ENCODE measurements at places on chromosomes 12 and 14.

DNA sequence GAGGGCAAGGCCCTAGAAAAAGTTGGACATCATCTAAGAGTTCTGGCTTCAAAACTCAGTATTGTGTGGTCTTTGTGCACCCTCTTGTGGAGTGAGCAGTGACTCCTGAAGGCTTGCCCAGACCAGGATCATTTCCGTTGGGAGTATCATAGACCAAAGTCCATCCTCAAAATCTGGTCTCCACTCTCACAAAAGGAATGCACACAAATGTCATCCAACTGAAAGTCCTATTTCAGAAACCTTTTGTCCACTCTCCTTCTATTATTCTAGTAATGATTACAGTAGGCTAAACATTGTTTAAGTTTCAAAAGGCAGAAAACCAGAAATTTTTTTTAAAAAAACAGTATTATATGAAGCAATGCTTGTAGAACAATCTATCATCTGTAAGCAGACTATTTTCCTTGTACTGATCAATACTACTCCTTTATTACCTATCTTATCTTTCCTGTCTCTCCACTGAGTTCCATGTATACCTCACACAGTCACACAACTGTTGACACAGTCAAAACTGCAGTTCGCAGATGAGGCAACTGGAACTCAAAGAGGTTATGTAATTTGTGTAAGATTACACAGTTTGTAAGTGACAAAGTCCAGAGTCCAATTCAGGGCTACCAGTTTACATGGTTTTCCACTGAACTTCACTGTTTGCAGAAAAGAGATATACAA lies 41.4 kb downstream of the COX16 start:
- peak; percentile 54 for DNase-seq

DNA sequence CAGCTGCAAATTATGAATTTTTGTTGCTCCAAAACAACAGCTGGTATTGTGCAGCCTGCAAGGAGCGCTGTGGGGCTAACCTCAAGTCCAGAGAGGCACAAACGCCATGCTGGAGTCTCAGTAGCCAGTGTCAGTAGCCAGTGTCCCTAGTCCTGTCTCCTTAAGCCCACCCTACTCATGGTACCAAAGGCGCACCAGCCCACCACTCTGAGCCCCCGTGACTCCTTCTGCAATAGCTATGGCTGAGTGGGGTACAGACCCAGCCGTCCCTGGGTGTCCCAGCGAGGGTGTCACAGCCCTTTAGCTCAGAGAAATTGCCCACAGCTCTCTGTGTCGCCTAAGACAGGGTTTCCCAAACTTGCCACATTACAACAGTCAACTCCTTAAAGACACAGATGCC lies 65.2 kb downstream of the ARL6IP4 start:
- no peak for DNase-seq

- DNase-seq = no peak
Measured at GRCh38 chr12:80299219-80299618, 144.8 kb upstream of the PTPRQ start.

- no peak for DNase-seq
Measured at GRCh38 chr14:50601394-50601793, 41.4 kb downstream of the ATL1 start.

GRCh38 chr14:68585690-68586089 lies 207.2 kb downstream of the ZFP36L1 start:
- no peak for DNase-seq

DNA sequence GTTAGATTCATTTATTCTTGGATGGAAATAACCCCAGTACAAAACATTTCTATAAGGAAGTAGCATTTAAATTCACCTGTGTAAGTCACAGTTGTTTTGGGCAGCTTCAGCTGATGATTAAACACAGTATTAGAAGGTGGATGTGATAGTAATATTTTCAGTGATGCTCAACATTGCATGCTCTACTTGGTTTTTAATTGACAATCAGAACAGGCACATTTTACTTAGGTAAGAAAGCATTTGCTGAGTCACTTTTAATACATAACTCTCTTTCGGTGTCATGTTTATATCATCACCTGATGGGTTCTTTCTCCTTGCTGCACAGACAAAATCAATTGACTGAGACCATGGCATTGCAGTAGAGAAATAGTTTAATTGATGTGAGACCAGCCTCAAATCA lies 80.7 kb downstream of the CMAS start:
- DNase-seq = no peak

DNA sequence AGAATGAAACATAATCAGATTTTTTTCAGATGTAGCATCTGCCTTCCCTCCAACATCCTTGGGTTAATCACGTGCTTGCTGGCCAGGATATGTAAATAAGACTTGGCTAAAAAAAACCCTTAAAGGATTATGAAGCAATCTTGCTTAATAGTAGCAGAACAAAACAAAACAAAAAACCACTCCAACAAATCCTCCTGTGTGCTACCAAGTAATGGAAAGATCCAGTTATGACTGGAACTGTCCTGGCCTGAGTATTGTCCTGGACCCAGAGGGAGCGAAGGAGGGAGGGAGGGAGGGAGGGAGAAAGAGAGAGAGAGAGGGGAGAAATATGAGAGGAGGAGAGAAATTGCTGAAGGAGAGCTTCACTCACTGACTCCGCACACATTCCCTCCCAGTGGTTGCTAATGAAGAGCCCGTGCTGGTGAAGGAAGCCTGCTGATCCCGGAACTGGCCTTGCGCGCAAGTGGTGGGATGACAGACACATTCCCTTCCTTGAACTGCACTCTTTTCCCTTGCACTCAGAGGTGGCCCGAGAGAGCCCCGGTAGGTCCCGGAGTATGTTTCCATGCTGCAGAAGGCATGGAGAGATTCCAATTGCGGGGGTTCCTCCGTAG lies 57.2 kb downstream of the HMGA2 start:
- no peak for DNase-seq

- no peak for DNase-seq
Measured at GRCh38 chr14:55124774-55125386, 4.2 kb upstream of the LGALS3 start.

- DNase-seq = no peak
Measured at GRCh38 chr14:31387091-31387490, 33.3 kb downstream of the HEATR5A start.

GRCh38 chr12:132284827-132285741 lies 44.3 kb downstream of the GALNT9 start:
- no peak for DNase-seq

GRCh38 chr12:117832459-117833457 lies 136.0 kb downstream of the KSR2 start:
- no peak for DNase-seq

DNA sequence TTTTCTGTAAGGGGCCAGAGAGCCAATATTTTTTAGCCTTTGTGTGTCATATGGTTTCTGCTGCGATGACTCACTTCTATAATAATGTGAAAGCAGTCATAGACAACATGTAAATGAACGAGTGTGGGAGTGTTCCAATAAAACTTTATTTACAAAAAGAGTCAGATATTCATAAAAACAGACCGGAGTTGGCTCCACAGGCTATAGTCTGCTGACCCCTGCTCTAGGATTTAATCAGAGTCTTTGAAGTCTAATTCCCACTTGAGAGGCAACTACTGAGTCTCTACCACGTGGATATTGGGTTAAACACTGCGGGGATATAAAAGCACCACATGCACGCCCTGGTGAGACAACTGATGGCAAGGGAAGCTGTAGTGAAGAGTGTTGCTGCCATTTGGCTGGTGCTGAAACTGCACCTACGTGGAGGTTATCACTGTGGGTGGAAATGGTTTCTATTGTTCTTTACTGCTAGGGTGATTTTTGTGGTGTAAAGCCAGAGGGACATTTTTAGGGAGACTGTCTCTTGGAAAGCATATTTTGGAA lies 3.6 kb upstream of the NINJ2 start:
- no peak for DNase-seq

- no peak for DNase-seq
Measured at GRCh38 chr14:40623643-40624042, 983.0 kb upstream of the LRFN5 start.

DNA sequence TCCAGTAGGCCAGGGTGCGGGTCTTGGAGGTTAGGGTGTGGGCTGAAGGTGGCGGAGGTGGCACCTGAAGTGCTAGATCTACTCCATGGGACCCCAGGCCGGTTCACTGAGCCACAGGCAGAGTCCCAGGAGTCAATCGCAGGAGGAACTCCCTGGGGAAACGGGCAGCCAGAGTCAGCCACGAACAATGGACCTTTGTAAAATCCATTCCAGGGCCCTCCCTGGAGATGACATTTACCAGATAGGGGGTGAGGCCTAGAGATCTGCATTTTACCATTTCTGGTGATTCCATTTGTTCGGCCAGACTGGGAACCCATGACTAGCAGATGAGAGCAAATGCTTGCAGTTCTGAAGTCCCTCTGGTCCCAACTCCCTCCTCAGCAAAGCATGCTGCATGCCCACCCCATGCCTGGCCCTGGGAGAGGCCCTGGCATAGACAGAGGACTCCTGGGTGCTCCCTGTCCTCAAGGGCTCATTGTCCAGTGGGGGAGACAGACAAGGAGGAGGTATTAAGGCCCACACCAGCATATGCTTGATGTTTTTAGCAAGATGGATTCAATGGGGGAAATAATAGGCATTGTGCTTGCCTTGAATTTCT lies 115.5 kb downstream of the EML1 start:
- peak; percentile 63 for DNase-seq

- DNase-seq = no peak
Measured at GRCh38 chr14:82029038-82029437, 495.4 kb upstream of the SEL1L start.

DNA sequence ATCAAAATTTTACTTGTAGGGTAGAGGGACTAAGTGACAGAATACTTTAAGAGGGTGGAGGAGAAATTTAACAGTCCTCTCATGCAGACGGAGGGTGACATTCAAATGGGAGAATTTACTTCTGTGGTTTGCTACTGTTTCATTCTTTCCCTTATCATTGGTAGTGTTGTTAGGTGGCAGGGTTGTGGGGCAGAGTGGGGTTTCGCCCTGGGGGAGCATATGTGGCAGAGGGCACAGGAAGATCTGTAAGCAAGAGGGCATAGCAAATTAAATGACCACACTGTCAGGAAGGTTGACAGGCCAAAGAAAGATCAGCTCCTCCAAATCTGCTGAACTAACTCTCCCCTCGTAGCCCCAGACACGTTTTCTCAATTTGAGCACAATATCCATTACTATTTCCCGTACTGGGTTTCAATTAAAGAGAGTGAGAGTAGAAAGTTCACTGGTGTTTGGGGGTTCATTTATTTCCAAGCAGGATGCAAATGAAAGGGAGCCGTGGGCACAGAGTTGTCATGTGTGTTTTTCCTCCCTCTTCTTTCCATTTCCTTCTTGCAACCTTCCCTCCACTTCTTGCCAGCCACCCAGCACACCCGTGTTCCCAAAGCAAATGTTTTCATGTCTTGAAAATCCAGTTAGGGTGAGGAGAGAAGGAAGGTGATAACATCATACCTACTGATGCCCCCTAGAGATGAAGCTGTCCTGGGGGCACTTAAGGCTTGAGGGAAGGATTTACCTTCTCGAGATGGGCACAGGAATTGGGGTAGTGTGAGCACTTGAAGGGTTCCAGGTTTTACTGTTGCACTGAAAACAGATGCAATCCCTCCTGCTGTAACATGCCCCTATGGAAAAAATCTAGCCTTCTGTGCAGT lies 6.5 kb upstream of the TBX3 start:
- DNase-seq = no peak

- DNase-seq = no peak
Measured at GRCh38 chr12:119870457-119870856, 6.7 kb downstream of the CIT start.

DNA sequence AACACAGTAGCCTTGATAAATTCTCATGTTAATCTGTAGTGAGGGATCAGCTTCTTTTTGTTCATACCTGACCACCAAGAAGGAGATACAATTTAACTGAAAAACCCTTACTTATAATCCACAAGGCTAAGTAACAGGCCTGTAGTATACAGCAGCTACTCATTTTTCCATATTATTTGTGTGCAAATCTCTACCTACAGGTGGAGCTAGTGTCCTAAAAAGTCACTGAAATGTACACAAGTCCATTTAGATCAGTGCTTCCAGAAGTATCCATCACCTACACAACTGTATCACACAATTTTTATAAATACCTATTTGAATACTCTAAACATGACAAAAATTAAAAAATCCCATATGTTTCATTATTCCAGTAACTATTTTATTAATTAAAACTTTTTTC lies 173.2 kb downstream of the SLC35F4 start:
- DNase-seq = peak; percentile 33

DNA sequence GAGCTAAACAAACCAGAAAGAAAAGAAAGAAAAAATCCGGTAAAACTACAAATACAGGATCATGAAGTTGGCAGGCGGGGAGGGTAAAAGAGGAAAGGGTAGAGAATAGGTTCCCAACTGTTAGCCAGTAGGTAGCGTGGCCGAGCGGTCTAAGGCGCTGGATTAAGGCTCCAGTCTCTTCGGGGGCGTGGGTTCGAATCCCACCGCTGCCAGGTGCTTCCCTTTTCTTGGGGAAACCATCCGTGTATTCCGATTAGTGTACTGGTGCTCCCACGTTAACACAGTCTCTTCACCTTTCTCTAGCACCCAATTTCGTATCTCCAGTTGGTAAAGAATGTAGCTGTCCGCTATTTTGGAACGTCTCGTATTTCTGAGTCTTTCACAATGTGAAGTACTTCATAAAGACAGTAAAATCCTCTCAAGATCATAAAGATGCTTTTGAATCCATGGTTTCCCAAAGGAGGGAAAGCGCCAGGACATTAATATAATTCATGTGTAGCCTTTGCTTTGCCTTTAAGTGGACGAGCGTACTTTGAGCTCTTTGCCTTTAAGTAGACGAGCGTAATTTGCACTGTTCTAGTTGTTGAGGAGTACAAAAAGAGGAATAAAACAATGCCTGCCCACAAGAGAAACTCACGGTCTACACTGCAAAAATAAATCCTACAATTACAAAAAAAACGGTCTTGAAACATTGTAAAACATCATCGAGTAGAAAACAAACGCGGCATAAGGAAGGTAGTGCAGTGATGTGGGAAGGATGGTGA lies 19.0 kb upstream of the RNASE12 start:
- peak; percentile 65 for DNase-seq

DNA sequence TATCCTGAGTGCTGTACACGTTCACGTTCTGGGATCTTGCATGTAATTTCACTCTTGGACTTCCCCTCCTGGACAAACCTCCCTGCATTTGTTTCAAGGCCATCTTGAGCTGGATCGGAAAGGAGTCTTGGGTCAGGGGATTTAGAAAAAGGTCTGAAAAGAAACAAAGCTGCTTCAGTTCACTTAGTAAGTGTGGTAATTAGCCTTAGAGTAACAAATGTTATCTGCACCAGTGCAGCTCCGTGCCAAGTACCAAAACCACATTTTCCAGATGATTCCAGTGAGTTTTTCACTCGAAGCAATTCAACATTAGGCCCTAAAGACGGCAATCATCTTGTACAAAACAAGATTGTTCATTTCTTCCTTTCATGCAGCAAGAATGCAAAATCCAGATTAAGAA lies 39.4 kb upstream of the ATXN2 start:
- no peak for DNase-seq

- no peak for DNase-seq
Measured at GRCh38 chr14:63180011-63180410, 24.2 kb upstream of the RHOJ start.

DNA sequence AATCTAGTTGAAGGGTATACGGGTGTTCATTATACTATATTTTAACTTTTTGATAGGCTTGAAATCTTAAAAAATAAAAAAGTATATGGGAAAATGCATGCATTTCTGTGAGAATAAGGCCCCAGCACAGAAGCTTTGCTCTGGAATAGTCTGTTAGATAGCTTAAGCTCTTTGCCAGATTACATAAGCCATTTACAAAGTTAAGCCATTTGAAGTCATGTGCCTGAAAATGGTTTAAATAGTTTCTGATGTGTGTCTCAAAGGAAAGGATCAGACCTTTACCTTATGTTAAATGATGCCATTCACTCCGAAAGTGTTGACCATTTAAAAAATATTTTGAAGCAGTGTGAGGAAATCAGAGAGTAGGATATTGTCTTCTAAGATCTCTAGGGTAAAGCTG lies 51.3 kb downstream of the WASHC4 start:
- no peak for DNase-seq

- DNase-seq = no peak
Measured at GRCh38 chr14:74577247-74577947, 34.6 kb downstream of the LTBP2 start.

All from NCI-H526 treated with DMSO at 0.1 percent for 48 hours (cell line).